Suprapubic skin (tissue), 4 donors: ENCODE measurements at places on chromosomes 5 and 9. TPM values are rescaled to one million over a fixed set of nuclear protein-coding genes. Genes with fewer than 3 reads are reported as not detected.

- no peak for DNase-seq
These were observed 73.4 kb upstream of the MEF2C start for GRCh38 chr5:88956416-88956815.

DNA sequence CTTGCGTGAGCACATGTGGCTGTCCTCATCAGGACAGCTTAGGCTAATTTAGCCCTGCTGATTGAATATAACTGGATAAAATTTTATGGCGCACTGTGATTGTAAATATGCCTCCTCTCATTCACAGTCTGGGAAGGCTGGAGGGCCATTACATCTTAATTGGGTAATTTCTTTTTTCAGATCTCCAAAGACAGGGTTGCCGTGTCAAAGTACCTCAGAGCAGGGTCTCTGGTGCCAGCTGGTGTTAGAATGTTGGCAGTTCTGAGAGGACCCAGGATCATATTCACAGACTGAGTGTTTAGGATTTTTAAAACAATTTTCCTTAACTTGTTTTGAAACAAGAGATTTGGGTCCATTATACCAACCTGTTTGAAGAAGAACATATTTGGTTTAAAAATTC lies 455.7 kb upstream of the TLE4 start:
- no peak for DNase-seq

GRCh38 chr9:91036826-91037510 lies 235.3 kb downstream of the SYK start:
- peak; percentile 91 for DNase-seq

BTNL8 gene
- total RNA-seq = not detected

DNA sequence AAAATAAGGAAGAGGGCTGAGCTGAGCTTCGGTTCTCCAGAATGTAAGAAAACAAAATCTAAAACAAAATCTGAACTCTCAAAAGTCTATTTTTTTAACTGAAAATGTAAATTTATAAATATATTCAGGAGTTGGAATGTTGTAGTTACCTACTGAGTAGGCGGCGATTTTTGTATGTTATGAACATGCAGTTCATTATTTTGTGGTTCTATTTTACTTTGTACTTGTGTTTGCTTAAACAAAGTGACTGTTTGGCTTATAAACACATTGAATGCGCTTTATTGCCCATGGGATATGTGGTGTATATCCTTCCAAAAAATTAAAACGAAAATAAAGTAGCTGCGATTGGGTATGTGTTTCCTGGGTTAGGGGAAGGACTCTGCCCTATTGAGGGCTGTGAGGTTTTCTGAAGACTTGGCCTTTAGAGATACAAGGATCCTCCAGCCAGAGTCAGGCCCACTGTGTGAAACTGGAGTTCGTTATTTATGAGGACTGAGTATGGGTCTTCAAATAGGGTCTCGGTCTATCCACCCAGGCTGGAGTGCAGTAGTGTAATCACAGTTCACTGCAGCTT lies 3.8 kb downstream of the EGR1 start:
- DNase-seq = no peak

DNA sequence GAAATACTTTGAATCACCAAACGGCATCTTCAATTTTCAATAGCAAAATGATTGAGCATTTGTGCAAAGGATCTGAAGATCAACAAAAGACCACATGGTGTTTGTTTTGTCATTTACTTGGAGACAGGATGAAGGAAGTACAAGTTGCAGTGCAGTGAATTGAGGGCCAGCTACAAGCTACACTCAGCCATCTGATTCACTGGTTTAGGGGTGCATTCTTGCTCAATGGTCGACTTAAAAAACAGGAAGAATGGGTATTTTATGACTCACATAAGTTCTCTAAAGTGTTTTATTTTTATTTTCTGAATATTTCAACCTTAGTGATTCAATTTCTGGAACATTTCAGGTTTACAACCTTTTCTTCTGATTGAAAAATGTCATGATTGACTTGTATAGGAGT lies 412.1 kb upstream of the ADAMTSL1 start:
- no peak for DNase-seq

GRCh38 chr5:8740595-8740994 lies 805.3 kb downstream of the SEMA5A start:
- DNase-seq = no peak

FGD3 gene
- total RNA-seq = 6.9 TPM

GRCh38 chr5:673831-674629 lies 19.1 kb downstream of the TPPP start:
- DNase-seq = peak; percentile 72
